ENCODE measurements at places on chromosomes 2 and 18. TPM values are rescaled to one million over a fixed set of nuclear protein-coding genes. Genes with fewer than 3 reads are reported as not detected.

The UPP2 gene
- 0.33 TPM for total RNA-seq

The CD8B2 gene
- total RNA-seq: 0.11 TPM

The LANCL1 gene
- total RNA-seq: 88.8 TPM

The TSGA10 gene
- 20.8 TPM for total RNA-seq

The C2orf42 gene
- total RNA-seq: 30.4 TPM

The ADGRF3 gene
- total RNA-seq: not detected

The ZNF804A gene
- total RNA-seq: 21.1 TPM

Measured in camera-type eye (tissue), 1 donor.